ENCODE measurements at places on chromosomes 11 and 22.

DNA sequence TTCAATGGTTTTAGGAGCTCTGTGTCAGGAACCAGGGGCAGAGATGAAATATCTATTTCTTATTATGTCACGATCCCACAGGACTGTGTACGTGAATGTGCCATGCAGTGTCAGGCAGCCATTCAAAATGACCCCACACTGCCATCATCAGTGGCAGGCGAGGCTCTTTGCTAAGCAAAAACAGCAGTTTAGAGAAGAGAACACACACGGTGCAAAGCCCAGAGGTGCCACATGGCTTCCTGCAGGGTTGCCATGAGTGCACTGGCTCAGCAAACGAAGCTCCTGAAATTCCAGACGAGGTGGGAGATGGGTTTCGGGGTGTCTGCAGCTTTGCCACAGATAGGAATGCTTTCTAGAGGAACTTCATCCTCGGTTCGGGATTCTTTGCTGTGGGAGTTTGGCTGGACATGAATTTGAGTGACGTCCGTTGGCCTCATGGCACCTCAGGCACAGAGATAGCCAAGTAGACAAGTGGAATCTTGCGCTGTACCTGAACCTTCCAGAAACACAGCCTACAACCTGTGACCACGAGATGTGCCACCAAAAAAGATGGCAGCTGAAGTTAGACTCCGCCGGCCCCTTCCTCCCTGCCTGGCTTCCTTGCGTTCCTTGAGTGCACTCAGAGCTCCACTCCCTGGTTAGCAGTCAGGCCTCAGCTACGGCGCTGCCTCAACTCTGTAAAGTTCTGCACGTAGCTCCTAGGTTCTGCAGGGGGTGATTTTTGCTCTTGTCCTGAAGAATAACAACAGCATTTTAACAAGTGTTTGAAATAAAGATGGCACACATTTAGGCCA lies 7.8 kb upstream of the ZBED4 start:
- no peak for DNase-seq

- DNase-seq: peak; percentile 93
Measured at GRCh38 chr11:124763156-124763947, 1.3 kb upstream of the ESAM start.

- DNase-seq: no peak
Measured at GRCh38 chr11:92894197-92894596, 75.3 kb upstream of the MTNR1B start.

- no peak for DNase-seq
Measured at GRCh38 chr11:104799251-104799650, 99.0 kb downstream of the CASP12 start.

- no peak for DNase-seq
Measured at GRCh38 chr11:78248903-78249302, 60.2 kb downstream of the USP35 start.

DNA sequence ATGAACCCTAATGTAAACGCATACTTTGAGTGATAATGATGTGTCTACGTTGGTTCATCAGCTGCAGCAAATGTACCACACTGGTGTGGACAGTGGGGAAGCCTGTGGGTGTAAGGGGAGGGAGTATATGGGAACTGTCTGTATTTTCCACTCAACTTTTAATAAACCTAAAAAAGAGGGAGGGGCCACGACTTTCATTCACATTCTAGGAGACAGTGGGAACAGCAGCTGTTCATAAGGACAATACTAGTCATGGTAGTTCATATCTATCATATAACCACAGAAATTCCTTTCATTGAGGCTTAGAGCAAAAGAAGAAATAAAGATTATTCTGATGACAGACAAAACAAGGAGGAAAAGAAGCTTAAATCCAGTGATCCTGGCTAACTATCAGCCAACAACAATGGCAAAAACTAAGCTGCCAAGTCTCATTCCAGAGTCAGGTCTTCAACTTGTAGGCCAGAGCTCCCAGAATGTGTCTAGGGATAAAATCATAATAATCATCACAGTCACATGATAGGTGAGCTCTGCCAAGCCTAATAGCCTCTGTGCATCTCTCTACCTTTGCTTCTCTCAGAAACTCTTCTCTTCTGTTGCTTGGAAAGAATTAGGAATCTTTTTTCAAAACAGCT lies 59.4 kb upstream of the CHRM4 start:
- no peak for DNase-seq

- no peak for DNase-seq
Measured at GRCh38 chr11:86243396-86243795, 1.2 kb upstream of the EED start.

- no peak for DNase-seq
Measured at GRCh38 chr11:9231848-9232177, 33.3 kb downstream of the DENND5A start.

GRCh38 chr22:43945632-43946383 lies 9.4 kb upstream of the SAMM50 start:
- DNase-seq: peak; percentile 80

- DNase-seq: no peak
Measured at GRCh38 chr22:45318558-45319323, 9.0 kb downstream of the FAM118A start.

DNA sequence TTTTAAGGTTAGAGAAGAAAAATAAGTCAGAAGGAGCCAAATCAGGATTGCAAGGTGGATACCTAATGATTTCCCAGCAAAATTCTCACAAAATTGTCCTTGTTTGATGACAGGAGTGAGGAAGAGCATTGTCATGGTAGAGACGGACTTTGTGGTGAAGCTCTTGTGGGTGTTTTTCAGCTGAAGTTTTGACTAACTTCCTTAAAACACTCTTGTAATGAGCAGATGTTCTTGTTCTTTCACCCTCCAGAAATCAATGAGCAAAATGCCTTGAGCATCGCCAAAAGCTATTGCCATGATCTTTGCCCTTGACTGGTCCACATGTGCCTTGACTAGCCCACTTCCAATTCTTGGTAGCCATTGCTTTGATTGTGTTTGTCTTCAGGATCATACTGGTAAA lies 20.0 kb downstream of the CALCB start:
- no peak for DNase-seq

DNA sequence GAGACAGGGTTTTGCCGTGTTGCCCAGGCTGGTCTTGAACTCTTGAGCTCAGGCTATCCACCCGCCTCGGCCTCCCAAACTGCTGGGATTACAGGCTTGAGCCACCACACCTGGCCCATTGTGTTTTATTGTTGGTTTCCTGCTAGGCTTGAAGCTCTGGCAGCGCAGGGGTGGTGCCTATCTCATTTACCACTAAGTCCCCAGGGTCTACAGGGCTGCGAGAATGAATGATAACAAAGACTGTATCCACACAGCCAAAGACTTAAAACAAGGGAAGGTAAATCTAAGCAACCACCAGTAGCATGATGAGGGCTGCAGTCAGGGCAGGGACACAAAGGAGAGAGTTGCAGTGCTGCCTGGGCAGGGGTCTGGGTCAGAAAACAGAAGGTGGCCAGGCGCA lies 37.3 kb upstream of the XBP1 start:
- no peak for DNase-seq

DNA sequence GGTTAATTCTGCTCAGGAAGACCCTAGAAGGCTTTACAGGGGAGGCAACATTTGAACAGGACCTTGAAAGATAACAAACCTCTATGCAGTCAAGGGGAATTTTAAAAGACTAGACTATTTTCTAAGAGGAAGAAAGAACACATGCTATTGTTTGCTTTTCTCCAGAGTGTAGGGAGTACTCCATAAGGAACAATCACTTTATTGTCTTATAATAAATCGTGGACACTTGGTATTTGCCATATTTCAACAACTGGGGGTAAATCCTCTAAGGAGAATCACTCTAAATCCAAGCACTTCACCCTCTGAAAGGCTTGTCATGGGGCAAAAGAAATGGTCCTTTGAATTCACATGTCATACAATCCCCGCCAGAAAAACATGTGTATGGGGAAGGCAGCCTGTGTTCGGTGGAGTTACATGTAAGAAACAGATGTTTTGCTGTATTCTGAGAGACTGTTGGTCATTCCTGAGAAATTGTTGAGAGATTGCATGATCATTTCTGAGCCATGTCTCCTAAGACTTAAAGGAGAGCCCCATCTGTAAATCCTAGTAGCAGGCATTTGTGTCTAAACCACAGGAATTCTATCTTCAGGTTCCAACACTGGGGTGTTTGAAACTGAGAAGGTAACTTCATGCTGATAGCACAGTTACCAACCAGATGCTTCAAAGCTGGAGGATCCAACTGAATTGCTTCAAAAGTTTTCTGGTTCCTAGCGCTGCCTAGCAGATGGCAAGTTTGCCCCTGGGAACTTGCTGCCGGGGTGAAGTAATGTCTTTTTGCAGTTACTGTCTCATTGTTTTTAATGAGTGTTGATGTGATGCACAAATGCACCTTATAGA lies 66.8 kb downstream of the FZD4 start:
- no peak for DNase-seq

- DNase-seq: no peak
Measured at GRCh38 chr22:50612528-50613221, 12.1 kb downstream of the MAPK8IP2 start.

- DNase-seq: no peak
Measured at GRCh38 chr22:46549971-46550641, 12.7 kb upstream of the CELSR1 start.

- DNase-seq: no peak
Measured at GRCh38 chr11:68665436-68665835, 18.9 kb upstream of the GAL start.

- DNase-seq: no peak
Measured at GRCh38 chr11:67320011-67320410, 16.7 kb downstream of the SSH3 start.

DNA sequence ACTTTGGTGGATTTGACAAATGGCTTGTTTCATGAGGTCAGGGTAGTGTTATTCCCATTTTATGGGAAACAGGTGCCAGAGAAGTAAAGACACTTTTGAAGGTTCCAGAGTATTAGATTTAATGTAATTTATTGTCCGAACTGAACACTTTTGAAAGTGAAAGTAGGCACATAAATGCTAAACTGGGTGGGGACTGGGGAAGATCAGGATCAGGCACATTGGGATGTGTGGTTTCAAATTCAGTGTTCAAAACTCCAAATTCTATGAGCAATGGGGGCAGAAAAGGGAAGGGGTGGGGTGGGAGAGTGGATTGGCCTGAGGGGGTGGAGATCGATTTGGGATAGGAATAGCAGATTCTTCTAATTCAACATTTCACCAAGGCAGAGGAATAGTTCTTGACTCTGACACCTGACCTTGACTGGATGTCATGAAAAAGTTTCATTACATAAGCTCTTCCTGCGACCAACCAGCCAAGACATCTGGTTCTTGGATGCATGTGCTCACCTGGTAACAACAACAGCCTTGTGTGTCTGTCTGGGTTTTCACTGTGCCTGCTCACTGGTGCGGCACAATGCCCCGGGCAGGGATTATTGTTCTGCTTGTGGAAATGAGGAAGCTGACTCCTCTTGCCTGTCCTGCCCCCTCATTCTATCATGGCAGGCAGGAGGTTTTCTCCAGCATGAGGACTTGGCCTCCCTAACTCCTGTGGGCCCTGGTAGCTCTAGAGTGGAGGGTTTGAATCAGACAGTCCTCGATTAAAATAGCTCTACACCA lies 10.8 kb downstream of the PPFIBP2 start:
- DNase-seq: no peak

GRCh38 chr11:85028329-85029101 lies 598.6 kb downstream of the DLG2 start:
- no peak for DNase-seq

- DNase-seq: no peak
Measured at GRCh38 chr11:117770061-117770460, 27.0 kb downstream of the DSCAML1 start.

- no peak for DNase-seq
Measured at GRCh38 chr22:40979198-40979597, 28.0 kb downstream of the RBX1 start.

DNA sequence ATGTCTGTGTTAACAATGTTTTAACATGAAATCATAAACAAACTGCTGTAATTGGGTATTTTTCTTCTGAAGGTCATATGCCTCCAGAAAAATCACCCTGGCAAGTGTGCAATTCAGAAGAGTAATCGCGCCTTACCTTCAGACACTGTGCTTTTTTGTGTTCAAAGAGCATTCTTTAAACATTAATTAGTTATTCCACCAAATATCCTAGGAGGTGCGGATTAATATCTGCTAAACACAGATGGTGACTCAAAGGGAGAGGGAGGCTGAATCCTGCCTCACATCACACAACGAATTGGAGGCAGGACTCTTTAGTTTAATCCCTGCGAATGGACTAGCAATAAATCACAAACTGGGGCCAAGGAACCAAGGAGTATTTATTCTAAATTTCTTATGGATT lies 213.0 kb downstream of the NTM start:
- DNase-seq: no peak

DNA sequence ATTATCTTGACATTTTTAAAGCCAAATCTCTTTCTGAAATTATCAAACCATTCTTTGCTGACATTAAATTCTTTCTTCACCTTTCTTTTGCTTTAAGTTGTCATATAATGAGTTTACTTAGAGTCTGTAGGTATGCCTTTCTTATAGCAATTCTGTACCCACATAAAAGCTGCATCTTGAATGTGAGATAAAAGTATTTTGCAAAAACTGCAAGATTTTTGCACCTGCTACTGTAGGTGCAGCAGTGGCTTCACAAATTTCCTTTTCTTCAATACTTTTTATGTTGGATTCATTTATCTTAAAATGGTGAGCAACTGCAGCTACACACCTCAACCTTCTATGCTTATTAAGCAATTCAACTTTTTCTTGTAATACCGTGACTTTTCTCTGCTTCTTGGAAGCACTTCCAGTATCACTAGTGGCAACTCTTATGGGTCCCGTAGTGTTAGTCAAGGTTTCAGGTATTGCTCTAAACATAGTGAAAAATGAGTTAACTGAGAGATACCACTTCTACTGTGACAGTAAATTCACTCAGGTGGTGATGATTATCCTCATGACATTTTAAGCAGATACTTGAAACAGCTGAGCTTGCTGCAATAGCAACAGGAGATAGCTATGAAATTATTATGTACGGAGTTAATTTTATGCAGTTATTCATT lies 18.8 kb downstream of the ZFP91 start:
- no peak for DNase-seq

- no peak for DNase-seq
Measured at GRCh38 chr11:110778343-110778742, 66.1 kb upstream of the ARHGAP20 start.

DNA sequence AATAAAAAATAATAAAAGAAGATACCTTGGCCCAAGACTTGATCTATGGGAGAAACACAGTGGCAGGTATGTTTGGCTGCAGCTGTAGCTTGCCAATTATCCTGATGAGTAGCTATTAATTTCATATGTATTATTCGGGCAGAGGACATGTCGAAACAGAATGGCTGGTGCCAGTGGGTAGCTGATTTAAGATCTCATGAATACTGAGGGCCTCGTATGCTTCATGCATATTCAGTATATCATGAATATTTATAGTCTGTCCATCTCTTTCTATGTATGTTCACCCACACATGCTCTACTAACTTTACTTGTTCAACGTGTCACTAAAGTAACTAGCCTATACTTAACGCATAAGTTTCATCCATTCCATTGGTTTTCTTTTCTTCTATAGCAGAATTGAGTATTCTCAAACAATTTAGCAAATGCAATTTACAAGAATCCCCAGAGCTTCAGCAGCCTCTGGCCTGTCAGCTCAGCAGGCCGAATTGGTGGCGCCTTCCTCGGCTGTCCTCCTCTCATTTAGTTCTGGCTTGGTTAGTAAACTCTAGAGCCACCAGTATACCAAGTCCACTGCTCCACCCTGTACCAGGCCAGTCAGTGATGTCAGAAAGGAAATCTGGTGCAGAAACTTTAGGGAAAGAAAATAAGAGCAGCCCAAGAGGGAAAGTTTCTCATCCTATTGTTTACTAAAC lies 17.9 kb downstream of the ART5 start:
- no peak for DNase-seq

GRCh38 chr22:24205438-24206195 lies 24.3 kb downstream of the SUSD2 start:
- DNase-seq: no peak
